B cell (primary cell): ENCODE measurements at places on chromosomes 16 and 17. TPM values are rescaled to one million over a fixed set of nuclear protein-coding genes. Genes with fewer than 3 reads are reported as not detected.

Gene GABARAP
- 350 and 371 TPM in 2 replicates for total RNA-seq

Gene SHBG
- total RNA-seq = not detected in 2 replicates

Gene CDC27
- 86.5 and 90.7 TPM in 2 replicates for total RNA-seq

Gene MT1H
- total RNA-seq = not detected in 2 replicates

Gene C17orf50
- total RNA-seq = not detected in 2 replicates

Gene CNTNAP1
- 4.7 and 6.7 TPM in 2 replicates for total RNA-seq

Gene ABCA6
- 0.75 and 1.4 TPM in 2 replicates for total RNA-seq

Gene RUNDC3A
- total RNA-seq = not detected in 2 replicates

Gene CRK
- 31.9 and 36.4 TPM in 2 replicates for total RNA-seq

Gene XYLT1
- total RNA-seq = 59.6 and 68.7 TPM in 2 replicates

Gene GGNBP2
- 137 and 155 TPM in 2 replicates for total RNA-seq

Gene ALOX12B
- total RNA-seq = 0.29 and 0.69 TPM in 2 replicates

Gene OTOP2
- not detected in 2 replicates for total RNA-seq

Gene SETD1A
- total RNA-seq = 37.2 and 39.5 TPM in 2 replicates

Gene UTS2R
- total RNA-seq = not detected in 2 replicates

Gene FNDC8
- total RNA-seq = not detected in 2 replicates

Gene ZG16
- total RNA-seq = not detected in 2 replicates

Gene SCGB1C2
- total RNA-seq = not detected in 2 replicates

Gene KCTD5
- 35.1 and 37.3 TPM in 2 replicates for total RNA-seq

Gene TPSD1
- not detected in 2 replicates for total RNA-seq

Gene KRTAP9-2
- not detected in 2 replicates for total RNA-seq

Gene MAFG
- 27.9 and 29.0 TPM in 2 replicates for total RNA-seq

Gene GP1BA
- total RNA-seq = not detected in 2 replicates

Gene HBA1
- 261 and 283 TPM in 2 replicates for total RNA-seq

Gene HASPIN
- total RNA-seq = 2.4 and 3.1 TPM in 2 replicates

Gene MT1M
- not detected in 2 replicates for total RNA-seq

Gene EVI2B
- total RNA-seq = 125 and 132 TPM in 2 replicates

Gene GRAP
- total RNA-seq = 59.8 and 73.8 TPM in 2 replicates

Gene KCNH4
- 0.51 and 0.62 TPM in 2 replicates for total RNA-seq

Gene SLC25A39
- total RNA-seq = 86.6 and 88.4 TPM in 2 replicates

Gene HOXB13
- not detected in 2 replicates for total RNA-seq

Gene CSH2
- not detected in 2 replicates for total RNA-seq

Gene DHRS13
- total RNA-seq = 27.1 and 28.1 TPM in 2 replicates

Gene TEFM
- total RNA-seq = 27.4 and 27.8 TPM in 2 replicates

Gene GNGT2
- total RNA-seq = 9.3 and 11.1 TPM in 2 replicates

Gene P2RX5
- total RNA-seq = 405 and 410 TPM in 2 replicates

Gene RAMP2
- not detected in 2 replicates for total RNA-seq

Gene NOD2
- total RNA-seq = 1.8 and 2.9 TPM in 2 replicates

Gene SCNN1B
- total RNA-seq = not detected in 2 replicates

Gene SPATA32
- 0.27 and 0.52 TPM in 2 replicates for total RNA-seq

Gene CX3CL1
- not detected in 2 replicates for total RNA-seq

Gene CA4
- not detected in 2 replicates for total RNA-seq

Gene IL34
- total RNA-seq = not detected in 2 replicates

Gene VAMP2
- total RNA-seq = 154 and 162 TPM in 2 replicates
